Peyer's patch (tissue), 4 donors: ENCODE measurements at places on chromosomes 1 and 21. TPM values are rescaled to one million over a fixed set of nuclear protein-coding genes. Genes with fewer than 3 reads are reported as not detected.

The SLAMF1 gene
- 6.0 TPM for total RNA-seq

The FMO5 gene
- 141 TPM for total RNA-seq

The TRAF3IP3 gene
- 102 TPM for total RNA-seq

The S100A5 gene
- total RNA-seq = not detected

The SPOCD1 gene
- total RNA-seq = 0.80 TPM

The PLPPR4 gene
- total RNA-seq = not detected

The CD1E gene
- not detected for total RNA-seq

The G0S2 gene
- total RNA-seq = 2.3 TPM

The TMEM82 gene
- 29.5 TPM for total RNA-seq

The NOS1AP gene
- total RNA-seq = 9.8 TPM

The SELL gene
- 9.9 TPM for total RNA-seq

The ATP5PF gene
- 45.4 TPM for total RNA-seq

The NUP210L gene
- not detected for total RNA-seq

The CAP1 gene
- total RNA-seq = 135 TPM

The PDC gene
- not detected for total RNA-seq

The POLR3GL gene
- 11.0 TPM for total RNA-seq

The SPRR2B gene
- not detected for total RNA-seq

The CACNA1S gene
- total RNA-seq = not detected

The SLC45A1 gene
- total RNA-seq = 0.70 TPM

The SLC39A1 gene
- 60.5 TPM for total RNA-seq
